Osteoblast (primary cell): ENCODE measurements at places on chromosomes 12 and 14. TPM values are rescaled to one million over a fixed set of nuclear protein-coding genes. Genes with fewer than 3 reads are reported as not detected.

Gene BCL11B
- total RNA-seq = 0.36 and 0.88 TPM in 2 replicates

Gene PAH
- not detected in 2 replicates for total RNA-seq

Gene CDKL1
- total RNA-seq = 4.7 and 10.5 TPM in 2 replicates

Gene GUCY2C
- not detected in 2 replicates for total RNA-seq

- DNase-seq = no peak
These were observed 126.8 kb upstream of the MAX start for GRCh38 chr14:65228956-65229747.

- DNase-seq = no peak
These were observed 121.6 kb upstream of the RTL1 start for GRCh38 chr14:101025131-101025530.

- no peak for DNase-seq
These were observed 7.3 kb upstream of the BATF start for GRCh38 chr14:75514673-75515628.

GRCh38 chr12:54654926-54655325 lies 6.8 kb upstream of the DCD start:
- no peak for DNase-seq

DNA sequence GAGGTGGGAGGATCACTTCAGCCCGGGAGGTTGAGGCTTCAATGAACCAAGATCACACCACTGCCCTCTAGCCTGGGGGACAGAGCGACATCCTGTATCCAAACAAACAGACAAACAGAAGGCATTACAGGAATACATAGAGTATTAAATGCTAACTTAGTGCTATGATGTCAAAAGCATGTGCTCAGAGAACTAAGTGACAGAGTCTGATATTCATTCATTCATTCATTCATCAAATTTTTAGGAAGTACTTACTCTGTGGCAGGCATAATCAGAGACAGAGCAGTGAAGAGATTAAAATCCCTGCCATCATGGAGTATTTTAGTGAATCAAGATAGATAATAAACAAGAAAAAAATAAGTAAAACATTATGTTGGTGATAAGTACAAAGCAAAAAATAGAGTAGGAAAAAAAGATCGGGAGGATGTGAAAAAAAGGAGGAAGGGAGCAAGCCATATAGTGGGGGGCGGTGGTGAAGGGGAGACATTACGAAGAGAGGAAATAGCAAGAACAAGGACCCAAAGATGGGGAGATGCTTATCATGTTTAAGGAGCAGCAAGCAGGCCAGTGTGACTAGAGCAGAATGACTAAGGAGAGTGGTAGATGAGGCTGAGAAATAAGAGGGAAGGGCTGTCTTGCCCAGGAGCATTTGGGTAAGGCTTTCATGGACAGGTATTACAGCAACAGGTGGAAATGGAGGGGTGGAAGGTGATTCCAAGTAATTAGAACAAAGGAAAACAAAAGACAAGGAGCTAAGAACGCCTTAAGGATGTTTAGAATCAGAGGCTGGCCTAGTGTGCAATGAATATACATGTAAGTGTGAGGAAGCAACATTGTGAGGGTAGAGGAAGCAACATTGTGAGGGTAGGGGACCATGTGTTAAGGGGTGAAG lies 2.8 kb downstream of the MAP4K5 start:
- DNase-seq = no peak

GRCh38 chr14:79370969-79371368 lies 840.3 kb downstream of the DIO2 start:
- DNase-seq = no peak

GRCh38 chr12:98418357-98419075 lies 96.9 kb upstream of the TMPO start:
- peak; percentile 94 for DNase-seq

GRCh38 chr12:108817909-108818308 lies 39.5 kb downstream of the SSH1 start:
- no peak for DNase-seq

DNA sequence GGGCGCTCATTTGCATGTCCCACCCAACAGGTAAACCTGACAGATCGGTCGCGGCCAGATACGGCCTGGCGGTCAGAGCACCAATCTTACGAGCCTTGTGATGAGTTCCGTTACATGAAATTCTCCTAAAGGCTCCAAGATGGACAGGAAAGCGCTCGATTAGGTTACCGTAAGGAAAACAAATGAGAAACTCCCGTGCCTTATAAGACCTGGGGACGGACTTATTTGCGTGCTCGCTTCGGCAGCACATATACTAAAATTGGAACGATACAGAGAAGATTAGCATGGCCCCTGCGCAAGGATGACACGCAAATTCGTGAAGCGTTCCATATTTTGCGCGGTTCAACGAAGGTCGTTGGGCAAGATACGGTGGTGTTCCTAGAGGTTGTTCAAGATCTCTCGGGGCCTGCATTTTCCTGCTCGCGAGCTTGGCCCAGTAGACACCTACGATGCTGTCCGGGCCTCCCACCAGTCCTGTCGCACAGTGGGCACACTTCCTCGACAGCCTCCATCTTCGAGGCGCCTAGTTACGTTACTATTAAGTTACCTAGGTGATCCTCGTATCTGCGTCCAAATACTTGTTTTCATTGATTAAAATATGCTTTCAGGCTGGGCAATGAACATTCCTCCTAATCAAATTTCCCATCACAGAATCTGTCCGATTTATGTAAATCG lies at the start of gene RNU6-7:
Gene RNU6-7 (plus strand): TSS at position 230 of the 675 bp plus-strand sequence.
- DNase-seq = no peak
